ENCODE measurements at places on chromosomes 3 and 15. TPM values are rescaled to one million over a fixed set of nuclear protein-coding genes. Genes with fewer than 3 reads are reported as not detected.

DNA sequence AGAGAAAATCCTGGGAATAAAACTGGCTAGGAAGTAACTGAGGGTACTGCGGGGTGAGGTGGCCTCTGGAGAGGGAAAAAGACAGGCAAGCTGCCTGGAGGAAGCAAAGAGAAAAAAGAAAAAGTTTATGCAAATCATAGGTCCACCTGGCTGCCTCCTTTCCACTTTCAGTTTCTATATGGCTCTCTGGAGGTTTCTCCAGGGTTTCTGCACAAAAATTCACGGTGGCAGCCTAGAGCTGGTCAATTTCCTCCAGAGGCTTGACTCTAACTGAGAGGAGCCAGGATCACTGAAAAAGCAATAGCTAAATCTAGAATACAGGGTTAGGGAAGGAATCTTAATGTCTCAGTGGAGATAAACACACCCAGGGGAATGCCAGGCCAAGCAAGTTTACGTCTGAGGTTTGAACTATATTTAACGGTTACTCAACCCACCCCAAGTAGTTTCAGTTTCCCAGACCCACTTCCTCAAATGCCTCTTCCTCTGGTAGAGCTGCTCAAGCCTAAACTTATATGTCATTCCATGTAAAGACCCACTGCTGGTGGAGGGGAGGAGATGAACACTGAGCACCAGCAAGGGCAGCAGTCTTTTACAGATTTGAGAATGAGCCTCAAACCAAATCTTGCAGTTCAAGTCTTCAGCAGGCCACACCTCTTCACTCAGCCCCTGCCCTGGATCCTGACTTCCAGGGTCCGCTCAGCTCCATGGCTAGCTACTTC, 5.7 kb downstream of the LYSMD2 start:
- DNase-seq, result no peak

The CFAP91 gene
- total RNA-seq, result 1.3 TPM

DNA sequence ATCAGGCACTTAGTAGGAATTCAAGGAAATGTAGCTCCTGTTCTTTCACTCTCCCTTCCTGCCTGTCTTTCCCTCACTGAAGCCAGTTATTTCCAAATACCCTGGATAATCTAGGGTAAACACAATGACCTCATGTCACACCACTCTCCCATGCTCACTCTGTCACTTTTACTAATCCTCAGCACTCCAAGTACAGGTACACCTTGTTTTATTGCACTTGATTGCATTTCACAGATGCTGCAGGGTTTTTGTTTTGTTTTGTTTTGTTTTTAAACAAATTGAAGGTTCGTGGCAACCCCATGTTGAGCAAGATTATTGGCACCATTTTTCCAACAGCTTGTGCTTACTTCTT, 40.8 kb downstream of the PPM1L start:
- no peak for DNase-seq

- peak; percentile 29 for DNase-seq
Measured at GRCh38 chr3:172711454-172711795, 558 bp upstream of the NCEH1 start.

DNA sequence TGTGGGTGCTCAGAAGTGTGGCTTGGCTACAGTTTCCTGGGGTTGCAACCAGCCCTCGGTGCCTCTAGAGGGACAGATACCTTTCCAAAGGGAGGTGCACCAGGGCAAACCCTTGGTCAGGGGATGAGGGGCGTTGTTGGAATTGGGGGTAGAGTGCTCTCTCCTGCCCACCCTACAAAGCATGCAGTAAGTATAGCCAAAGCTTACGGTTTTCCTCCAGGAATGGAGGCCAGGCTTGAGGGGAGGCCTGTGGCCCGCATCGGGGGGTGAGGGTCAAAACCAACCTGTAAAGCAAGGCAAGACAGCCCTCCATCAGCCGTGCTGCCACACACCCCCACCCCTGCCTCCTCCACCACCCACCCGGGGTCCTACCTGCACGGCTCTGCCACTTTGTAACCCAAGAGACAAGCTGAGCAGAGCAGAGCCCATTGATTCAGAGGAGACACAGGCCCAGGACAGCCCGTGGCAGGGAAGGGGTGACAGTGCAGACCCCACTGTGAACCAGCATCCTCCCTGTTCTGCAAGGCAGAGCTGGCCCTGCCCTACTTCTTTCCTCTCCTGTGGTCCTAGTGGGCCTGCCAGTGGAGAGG, 41.5 kb downstream of the TLE3 start:
- peak; percentile 2 for DNase-seq

DNA sequence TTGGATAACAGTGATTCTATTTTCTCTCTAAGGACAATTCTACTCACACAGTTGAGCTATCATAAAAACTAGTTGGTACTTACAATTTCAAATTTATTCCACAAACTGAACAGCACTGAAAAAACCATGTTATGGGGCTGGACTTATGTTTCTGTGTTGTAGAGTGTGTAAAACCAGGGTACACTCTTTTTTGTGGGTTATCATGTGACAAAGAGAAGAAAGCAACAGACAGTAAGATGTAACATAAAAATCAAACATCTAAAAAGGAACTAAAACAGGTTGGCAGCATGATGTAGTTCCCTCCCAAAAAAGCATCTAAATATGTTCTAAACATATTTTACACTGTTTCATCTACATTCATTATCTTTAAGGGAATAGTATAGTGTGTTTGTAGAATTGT, 757.9 kb downstream of the ROBO1 start:
- DNase-seq, result no peak

DNA sequence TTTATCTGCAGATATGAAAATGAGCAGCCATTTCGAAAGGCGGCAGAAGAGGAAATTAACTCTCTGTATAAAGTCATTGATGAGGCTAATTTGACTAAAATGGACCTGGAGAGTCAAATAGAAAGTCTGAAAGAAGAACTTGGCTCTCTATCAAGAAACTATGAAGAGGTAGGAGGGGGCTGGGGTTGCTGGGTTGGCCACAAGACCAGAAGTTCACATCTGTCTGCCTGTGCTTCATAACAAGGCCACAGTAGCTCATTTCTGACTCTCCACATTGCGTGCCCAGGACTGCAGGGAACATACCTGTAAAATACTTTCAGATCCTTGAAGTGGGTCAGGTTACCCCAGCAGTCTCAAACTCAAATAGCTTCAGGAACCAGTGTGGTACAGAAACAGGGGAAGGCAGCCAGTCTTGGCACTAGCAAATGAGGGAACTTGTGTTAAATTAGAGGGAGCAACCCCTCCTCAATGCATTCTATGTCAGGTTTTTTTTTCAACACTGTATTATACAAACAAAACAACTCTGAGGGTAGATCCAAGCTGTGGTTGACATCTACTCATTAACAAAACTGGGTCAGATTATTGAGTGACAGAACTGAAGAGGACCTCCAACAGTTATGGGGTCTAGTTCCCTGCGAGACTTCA, 48.7 kb downstream of the BFSP2 start:
- DNase-seq, result no peak

The SLC24A5 gene
- total RNA-seq, result not detected

The CD96 gene
- 3.3 TPM for total RNA-seq

GRCh38 chr15:74800559-74801094, 12.0 kb upstream of the LMAN1L start:
- DNase-seq, result peak; percentile 59

The AADAC gene
- total RNA-seq, result not detected

DNA sequence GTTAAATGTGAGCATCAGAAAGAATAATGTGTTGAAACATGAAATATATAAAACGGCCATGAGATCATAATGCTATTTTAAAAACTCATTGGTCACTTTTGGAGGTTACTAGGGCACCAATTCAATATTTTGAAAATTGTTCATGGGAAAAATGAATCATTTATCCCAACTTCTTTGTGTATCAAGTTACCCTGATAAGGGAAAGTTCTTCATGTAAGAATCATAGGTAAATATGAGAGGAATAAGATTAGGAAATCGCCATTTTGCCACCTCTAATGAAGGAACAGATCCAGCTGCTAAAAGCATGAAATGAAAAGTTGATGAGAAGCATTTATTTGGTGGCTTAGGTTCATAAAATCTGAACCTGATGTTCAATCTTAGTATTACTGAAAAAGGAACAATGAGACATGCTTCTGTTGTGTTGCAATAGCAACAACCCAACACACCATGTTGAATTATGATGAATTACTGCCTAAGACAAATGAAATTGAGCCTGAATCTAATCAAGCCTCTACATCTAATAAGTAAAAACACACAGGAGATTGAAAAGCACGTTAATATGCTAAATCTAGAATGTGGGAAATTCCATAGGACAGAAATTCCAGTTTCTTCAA, 32.5 kb downstream of the ABHD5 start:
- no peak for DNase-seq

The ZMAT3 gene
- 14.2 TPM for total RNA-seq

The CYP19A1 gene
- total RNA-seq, result 0.22 TPM

The LRRC15 gene
- total RNA-seq, result 0.59 TPM

- no peak for DNase-seq
Measured at GRCh38 chr3:196122021-196122687, 40.3 kb upstream of the TFRC start.

The RTP3 gene
- total RNA-seq, result not detected
